ENCODE measurements at places on chromosomes 11 and 22.
A peak's percentile ranks its signal among the peaks of the same experiment; 100 is the strongest.

DNA sequence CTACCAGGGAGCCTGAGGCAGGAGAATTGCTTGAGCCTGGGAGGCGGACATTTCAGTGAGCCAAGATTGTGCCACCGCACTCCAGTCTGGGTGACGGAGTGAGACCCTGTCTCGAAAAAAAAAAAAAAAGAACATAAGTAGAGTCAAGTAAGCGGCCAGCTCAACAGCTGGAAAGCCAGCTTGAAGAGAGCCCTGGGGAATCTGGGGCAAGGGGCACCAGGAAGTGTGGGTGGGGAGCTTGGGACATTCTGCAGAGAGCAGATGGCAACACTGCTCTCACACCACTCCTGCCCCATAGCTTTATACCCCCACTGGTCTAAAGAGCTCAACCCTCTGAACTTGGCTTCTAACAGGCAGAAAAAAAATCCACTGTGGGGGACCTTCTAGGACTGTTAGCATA is 505.6 kb downstream of the BUD13 start:
- DNase-seq, result no peak

DNA sequence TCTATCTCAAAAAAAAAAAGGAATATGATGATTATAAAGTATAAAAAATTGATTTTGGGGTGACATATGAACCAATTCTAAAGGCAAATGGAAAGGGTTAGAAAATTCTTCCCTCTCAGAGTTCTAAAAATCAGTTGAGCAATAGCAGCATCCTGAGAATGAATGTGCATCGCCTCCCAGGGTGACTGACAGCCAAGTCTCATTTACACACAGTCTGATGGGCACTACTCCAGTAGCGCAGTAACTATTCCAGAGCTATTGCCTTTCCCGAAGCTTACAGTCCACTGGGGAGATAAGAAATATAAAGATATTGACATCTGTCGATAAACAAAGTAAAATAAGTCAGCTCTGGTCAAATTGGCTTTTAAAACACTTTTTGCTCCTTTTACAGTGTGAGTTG is 32.3 kb upstream of the SORL1 start:
- DNase-seq, result no peak

- no peak for DNase-seq
Measured at GRCh38 chr22:23984430-23984829, 4.5 kb downstream of the GSTT2 start.

GRCh38 chr11:35157814-35158700 is 19.1 kb downstream of the CD44 start:
- DNase-seq, result no peak

DNA sequence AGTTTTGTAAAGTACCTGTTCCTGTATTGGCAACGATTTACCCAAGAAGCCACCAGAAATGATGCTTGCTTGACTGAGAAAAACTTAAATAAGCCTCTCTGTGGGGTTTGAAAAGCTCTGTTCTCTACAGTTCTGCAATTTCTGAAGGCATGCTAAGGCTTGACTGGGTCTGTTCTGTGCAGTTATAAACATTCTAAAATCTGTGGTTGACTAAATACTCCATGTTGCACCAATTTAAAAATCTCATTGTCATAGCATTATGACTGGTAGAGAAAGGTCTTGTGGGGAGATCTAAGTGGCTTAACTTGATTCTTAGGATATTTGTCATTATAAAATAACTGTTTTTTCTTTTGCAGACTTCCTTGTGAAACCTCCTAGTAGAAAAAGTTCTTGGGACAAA is 73.7 kb downstream of the MTMR3 start:
- DNase-seq, result no peak

DNA sequence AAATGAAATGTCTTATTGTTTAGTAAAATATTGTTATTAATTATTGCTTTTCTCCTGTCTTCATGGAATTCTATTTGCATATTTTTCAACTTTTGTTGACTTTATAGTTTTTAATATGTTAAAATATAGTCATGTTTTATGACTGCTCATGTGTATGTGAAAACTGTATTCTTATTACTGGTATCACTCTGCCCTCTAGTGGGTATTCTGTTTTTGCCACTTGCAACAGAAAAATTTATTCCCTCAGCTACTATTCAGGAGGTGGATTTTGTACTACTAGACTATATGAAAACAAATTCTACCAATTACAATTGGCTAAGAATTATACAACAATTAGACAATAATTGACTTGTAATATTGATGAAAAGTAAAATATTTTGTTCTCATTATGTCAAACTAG is 45.0 kb downstream of the OR4C6 start:
- no peak for DNase-seq

DNA sequence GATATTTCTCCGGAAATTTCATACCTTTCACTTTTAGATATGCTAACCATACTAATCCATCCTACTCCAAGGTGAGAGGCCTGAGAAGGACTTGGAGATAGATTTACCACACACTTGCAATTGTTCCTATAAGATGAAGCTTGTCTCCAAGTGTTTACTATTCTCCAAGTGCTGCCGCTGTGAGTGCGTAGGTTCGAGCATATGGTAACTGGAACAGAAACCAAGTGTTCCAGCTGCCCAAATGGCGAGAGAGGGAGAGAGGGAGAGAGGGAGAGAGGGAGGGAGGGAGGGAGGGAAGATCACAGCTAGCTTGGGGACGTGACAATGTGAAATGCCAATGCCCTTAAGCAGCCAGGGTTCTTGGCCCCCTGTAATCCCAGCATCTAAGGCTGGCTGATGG is 21.5 kb downstream of the ASCC2 start:
- DNase-seq, result no peak

DNA sequence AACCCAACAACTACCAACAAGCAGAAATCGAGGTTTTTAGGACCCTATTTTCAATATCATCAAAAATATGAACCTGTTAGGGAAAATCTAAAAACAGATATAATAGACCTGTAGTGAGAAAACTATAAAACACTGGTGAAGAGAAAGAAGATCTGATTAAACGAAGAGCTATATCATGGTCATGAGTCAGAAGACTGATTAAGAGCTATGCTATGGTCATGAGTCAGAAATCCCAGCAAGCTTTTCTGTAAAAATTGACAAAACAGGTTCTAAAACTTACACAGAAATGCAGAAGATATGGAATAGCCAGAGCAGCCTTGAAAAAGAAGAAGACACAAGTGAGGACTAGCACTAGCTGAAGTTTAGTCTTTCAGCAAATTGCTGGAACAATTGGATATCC is 345.0 kb downstream of the TBC1D22A start:
- DNase-seq, result no peak

GRCh38 chr11:112778091-112778876 is 182.9 kb upstream of the NCAM1 start:
- DNase-seq, result no peak

DNA sequence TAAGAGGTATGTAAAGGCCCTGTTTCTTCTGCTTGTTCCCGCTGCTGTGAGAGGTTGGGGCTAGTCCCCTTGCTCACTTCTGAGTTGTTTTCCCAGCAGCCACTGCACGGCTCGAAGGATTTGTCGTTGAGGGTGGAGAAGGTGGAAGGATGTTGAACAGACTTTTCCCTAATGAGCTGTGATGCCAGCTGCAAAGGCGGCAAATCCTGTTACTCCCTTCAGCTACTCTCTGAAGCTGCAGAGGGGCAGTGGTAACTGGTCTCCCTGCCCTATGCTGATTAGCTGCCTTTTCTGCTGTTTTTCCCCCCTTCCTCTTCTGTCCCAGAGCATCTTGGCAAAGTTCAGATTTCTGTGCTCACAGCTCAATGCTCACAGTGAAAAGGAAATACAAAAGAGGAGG is 90.4 kb upstream of the SLC25A18 start:
- no peak for DNase-seq

DNA sequence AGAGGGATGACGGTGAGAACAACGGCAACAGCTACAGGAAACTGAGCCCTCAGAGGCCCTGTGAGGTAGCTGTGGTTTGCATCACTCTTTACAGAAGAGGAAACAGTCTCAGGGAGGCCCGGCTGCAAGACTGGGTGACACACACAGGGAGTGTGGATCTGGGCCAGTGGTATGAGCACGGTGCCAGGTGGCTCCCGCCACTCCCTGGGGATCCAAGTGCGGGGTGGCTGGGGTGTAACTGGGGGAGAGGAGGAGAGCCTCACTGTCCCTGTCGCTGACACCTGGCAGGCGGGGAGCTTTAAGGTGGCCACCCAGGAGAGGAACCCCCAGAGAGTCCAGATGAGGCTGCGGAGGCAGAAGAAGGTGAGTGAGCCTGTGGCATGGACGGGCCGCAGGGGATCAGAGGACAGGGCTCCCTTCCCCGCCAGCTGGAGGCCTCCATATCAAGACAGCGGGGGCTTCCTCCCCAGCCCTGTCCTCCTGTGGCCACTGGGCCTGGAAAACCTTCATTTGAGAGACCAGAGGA is 5.6 kb downstream of the RGL4 start:
- DNase-seq, result peak; percentile 97

DNA sequence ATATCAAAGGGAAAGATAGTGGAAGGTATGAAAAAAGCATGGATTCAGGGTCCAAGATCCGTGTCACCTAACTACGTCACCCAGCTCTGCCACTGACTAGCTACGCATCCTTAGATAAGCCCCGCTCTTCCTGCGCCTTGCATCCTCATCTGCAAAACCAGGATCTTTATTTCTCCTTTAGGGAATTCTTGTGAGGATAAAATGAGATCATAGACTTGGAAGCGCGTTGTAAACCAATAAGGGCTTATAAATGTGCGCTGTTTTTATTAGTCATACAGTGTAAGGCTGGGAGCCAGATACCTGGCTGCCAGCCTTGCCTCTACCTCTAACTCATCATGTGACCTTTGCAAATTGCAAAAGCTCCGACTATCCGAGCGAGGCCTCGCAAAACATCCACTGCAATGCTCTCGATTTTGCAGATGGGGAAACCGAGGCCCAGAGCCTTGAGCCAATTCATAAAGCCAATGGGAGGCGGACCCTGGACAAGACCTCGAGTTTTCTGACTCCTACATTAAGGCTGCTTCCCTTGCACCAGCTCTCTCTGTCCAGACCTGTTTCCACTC is 753 bp downstream of the PRPF19 start:
- DNase-seq, result no peak

DNA sequence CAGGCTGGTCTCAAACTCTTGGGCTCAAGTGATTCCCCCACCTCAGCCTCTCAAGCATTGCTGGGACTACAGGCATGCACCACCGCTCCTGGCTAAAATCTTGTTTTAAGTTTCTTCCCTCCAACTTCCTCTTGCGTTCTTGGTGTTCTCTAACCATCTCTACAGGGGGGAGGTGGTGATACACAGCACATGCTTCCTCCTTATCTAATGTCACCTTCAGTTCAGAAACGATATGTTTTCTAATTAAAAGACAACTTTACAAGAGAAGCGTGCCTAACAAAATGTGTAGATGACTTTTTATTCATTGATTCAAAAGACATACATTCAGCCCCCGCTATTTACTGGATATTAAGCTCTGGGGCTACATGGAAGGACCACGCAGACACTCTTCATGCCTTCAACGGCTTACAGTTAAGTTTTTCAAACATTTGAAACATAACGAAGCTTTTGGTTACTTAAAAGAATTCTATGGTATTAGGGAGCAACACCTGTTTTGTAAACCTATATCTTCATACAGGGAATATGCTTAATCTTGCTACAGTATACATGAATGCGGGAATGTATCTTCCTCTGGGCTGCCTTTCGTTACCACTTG is 933 bp upstream of the DLAT start:
- no peak for DNase-seq

GRCh38 chr22:44090571-44090905 is 66.4 kb downstream of the PARVB start:
- DNase-seq, result no peak

GRCh38 chr11:131404010-131404409 is 33.6 kb downstream of the NTM start:
- DNase-seq, result no peak

DNA sequence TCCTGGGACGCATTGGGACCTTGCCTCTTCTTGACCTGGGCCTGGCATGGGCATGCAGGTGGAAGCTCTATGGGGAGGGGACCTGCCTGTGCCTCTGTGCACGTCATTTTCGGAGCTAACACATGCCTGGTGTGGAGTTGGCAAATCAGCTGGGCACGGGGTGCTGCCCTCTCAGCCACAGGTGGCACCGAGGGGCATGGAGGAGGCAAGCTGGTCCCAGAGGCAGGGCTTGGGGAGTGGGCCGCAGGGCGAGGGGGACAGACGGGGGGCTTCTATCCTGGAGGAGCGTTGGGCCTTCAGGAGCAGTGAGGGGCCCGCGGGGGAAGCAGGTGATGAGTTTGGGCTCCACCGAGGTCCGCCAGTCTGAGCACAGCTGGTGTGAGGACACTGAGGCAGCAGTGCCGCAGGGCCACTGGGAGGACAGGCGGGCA is 362.0 kb downstream of the TBC1D22A start:
- DNase-seq, result no peak

DNA sequence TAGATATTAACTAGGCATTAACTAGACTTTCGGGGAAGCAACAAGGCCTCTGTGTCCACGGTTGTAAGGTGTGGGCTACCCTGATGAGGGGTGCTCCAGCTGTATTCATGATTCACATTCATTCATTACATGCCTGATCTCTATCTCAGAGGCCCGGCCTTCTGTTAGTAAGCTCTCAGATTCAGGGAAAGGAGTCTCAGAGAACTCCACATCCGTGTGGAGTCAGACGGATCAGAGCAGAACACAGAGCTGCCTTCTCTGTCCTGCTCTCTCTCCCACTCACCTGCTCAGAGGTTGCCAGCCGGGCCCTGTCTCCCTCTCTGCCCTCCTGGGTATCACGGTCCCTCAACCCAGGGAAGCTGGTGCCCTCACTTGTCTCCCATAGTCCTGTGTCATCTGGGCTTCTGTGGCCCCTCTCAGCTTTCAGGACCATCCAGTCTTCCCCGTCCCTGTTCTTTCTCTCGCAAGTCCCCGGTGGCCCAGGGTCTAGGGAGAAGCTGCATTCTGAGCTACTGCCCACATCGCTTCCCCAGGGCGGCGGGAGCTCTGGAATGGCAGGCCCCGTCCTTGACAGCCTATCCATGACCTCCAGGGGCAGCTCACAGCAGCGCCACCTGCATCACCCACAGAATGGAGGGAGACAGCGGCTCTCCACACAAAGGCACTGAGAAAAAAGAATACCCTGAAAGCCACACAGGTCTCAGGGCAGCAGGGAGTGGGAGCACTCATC is 4.3 kb downstream of the TP53AIP1 start:
- no peak for DNase-seq

GRCh38 chr11:109707411-109707810 is 285.4 kb downstream of the C11orf87 start:
- DNase-seq, result no peak

- no peak for DNase-seq
Measured at GRCh38 chr11:11722861-11723260, 101.1 kb upstream of the GALNT18 start.

DNA sequence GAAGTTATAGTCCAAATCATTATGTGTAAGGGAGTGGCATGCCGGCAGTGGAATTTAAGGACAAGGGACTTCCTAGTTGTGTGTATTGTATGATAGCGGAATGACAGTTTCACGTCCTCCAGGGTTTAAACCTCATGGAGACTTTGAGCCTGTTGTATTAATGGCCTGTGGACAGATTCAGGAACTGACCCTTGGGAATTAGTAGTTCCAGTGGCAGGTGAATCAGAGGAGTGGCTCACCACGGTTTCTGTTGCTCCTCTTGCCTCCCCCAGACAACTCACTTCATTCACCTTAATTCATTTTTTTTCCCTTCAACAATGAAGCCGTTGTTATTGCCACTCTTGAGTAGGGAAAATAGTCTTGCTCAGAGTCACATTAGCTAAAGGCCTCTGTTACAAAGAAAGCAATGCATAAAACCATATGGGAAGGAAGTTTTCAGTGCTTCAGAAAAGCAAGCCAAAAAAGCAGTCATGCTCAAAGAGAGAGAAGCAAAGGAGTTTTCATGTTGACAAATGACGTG is 22.6 kb downstream of the AMOTL1 start:
- no peak for DNase-seq

Measured in T-helper 2 cell (primary cell).